ENCODE measurements at places on chromosomes 5 and 9. TPM values are rescaled to one million over a fixed set of nuclear protein-coding genes. Genes with fewer than 3 reads are reported as not detected.
A peak's percentile ranks its signal among the peaks of the same experiment; 100 is the strongest.

F2RL2 gene
- 0.11 TPM for polyA plus RNA-seq

ZBTB26 gene
- 2.3 TPM for polyA plus RNA-seq

ARL14EPL gene
- not detected for polyA plus RNA-seq

GRCh38 chr5:168779333-168779732, 200.2 kb upstream of the PANK3 start:
- DNase-seq: no peak

GRCh38 chr5:168295574-168296201, 4.2 kb downstream of the WWC1 start:
- DNase-seq: no peak

DNA sequence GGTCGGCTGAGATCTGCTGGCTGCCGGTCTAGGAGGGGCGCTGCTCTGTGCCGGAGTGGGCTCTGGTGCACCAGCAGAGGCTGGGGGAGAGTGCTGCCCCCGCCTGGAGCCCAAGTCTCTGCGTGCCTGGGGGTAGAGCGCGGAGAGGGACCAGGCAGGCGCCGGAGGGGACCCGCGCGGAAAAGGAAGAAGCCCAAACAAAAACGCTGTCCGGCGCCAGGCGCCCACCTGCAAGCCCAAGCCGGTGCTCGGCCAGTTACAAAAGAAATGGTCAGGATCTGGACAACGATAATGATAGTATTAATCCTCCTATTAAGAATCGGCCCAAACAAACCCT, 571 bp upstream of the S1PR3 start:
- peak; percentile 70 for DNase-seq

DNA sequence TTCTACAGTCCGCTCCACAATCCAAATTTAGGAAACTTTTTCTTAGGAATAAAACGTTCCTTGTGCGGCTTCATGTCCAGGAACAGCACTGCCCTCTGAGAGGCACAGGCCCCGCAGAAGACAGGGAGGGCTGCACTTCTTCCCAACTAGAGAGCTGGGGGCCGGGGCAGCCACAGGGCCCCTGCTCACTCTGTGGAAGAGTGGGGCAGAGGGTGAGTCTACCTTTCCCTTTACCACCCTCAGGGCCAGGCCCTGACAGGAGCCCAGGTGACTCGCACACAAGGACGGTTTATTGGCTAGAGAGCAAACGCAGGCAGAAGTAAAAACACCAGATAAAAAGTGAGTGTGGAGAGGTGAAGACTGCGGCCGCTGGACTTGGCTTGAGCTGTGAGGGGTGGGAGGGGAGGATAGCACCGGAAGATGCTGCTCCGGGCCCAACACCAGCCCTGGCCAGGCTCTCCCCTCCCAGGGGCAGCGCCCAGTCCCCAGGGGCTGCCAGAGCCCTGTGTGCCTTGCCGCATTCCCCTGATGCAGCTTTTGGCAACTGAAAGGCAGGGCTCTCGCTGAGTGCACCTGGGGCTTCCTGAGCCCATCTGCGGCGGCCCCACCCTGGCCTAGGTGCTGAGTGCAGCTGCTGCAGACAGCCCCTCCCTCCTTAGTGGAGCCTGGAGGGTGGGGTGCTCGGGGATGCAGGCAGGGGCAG, 20.2 kb downstream of the SH3GLB2 start:
- no peak for DNase-seq

- no peak for DNase-seq
These were observed 144.7 kb downstream of the OSTF1 start for GRCh38 chr9:75233011-75233410.

GRCh38 chr5:178273665-178274541, 41.3 kb upstream of the PHYKPL start:
- DNase-seq: no peak

DNA sequence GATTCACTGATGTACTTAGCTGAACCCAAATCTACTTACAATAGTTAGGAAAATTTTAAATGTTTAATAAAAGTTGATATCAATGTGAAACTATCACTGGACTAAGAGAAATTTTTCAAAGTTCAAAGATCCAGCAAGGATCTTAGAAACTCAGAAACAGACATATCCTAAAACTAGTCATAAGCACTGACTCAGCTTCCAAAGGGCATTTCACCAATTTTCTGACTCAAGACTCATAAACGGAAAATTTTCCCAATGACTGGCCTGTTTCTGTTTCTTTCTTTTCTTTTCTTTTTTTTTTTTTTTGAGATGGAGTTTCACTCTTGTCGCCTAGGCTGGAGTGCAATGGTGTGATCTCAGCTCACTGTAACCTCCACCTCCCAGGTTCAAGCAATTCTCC, 66.6 kb downstream of the CDC14B start:
- DNase-seq: no peak

- no peak for DNase-seq
These were observed 257.6 kb downstream of the NFIB start for GRCh38 chr9:14056316-14056861.

DNA sequence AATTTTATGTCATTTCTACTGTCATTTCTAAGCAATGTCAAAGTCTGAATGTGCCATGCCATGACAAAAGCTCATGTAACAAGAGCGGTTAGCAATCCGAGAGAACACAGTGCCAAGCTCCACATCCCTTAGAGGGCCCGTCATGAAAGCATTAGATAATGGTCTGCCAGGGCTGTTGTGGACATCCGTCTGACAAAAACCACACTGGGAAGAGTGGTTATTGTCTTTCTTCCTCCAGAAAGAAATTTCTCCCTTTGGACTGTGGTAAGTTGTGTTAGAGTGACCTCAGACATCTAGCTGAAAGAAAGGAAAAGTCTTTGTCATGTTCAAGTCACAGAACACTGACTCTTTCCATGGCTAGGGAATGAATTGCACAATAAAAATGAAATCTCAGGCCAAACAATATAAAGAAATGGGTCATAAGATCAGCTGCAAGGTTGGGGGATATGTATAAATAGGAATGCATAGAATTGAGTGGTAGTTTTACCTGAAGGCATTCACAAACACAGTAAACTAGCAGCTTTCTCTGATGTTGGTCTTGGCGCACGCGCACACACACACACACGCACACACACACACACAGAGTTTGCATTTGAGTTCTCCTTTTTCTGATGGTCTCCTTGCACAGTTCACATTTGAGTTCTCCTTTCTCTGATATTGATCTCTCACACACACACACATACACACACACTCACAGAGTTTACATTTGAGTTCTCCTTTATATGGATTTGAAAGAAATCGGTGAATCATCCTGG, 5.3 kb downstream of the SLC1A3 start:
- no peak for DNase-seq

DNA sequence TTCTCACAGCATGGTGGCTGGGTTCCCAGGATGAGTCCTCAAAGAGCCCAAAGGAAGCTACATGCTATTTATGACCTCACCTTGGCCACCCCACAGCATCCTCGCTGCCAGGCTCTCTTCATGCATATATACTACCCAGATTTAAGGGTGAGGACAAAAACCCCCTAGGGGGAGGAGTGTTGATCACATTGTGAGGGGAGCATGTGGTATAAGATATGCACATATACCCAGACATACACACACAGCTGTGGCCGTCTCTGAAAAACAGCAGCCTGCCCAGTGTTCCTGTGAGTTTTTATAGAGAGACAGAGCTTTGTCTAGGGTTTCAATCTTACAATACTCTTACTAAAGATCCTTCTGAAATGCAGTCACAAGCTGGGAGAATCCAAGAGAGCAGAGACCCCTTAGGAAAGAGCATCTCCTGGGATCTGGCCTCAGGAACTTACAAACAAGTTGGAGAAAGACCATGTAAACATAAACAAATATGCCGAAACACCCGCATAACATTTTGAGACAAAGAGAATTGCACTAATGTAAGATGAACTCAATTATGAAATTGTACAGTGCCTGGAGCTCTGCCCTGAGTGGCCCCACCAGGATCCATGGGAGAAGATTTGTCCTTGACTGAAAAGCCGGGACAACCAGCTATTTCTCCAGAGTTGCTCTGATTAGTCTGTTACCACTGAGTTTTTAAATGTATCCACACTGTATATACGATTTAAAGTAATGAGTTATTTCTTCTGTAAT, 146.4 kb downstream of the GADD45G start:
- no peak for DNase-seq

DNA sequence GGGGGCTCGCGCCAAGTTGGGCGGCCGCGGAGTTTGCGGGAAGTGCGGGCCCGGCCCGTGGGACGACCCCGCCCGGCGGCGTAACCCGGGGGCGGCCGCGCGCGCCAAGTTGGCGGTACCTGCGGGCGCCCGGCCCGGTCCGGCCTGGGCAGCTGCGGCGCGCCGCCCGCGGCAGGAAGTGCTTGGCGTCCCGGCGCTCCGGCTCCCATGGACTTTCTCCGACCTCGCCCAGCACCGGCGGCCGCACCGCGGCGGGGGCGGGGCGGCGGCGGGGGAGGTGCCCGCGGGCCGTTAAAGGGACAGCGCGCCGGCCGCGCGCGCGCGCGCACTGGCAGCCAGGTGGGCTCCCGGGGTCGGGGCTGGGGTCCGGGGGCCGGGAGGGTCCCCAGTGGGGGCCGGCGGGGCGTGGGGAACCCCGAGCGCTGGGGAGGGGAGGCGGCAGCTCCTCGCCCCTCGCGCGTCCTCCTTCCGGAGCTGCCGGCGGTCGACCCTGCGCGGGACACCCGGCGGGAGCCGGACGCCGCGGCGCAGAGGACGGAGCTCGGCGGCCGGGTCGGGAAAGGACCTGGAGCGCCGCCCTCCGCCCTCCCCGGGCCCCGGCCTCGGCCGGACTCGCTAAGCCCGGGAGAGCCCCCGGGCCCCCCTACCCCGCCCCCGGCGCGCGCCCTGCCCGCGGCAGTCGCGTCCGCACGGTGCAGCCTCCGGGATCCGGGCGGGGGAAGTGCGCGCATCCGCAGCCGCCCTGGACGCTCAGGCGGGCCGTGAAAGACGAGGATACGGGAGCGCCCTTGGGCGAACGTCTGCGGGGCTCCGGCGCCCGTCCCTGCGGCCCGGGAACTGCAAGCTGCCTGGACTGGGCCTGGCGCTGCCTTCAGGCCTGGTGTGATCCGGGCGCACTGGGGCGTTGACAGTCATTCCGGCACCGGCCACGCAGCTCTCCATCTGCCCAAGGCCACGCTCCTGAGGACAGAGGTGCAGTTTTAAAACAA, at the start of gene NACC2:
Gene NACC2 (minus strand): TSS at position 220 of the 989 bp plus-strand sequence. CDS start 44,768 bp downstream, outside the sequence.
- DNase-seq: peak; percentile 91
